ENCODE measurements at places on chromosomes 5 and 9.

GRCh38 chr5:114644576-114644975 lies 282.7 kb downstream of the KCNN2 start:
- DNase-seq: no peak

DNA sequence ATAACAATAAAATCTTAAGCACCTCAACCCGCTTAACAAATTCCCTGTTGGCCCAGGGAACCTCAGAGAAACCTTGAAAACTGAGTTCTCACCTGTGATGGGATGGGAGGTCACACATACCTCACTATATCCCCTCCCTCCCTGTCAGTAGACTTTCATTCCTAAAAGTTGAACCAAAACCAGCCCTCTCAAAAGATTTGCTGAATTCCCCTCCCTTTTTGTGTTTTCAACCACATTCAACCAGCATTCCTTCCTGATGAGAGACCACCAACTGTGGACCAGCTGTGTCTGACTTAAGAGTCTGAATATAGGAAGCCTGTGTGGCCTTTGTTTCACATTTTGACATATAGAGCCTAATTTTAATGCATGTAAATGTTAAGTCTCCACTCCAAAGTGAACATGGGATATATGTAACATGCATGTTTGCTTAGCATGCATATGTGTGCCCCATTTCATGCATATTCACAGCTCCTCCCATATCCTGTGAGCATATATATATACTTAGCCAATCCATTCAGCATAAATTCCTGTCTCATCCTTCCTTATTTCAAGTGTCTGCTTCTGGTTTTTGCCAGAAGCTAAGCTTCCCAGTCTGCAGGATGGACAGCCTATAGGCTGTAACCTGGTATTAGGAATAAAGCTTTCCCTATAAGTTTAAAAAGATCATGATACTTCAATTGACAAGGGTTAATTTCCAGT lies 604.6 kb downstream of the PTPRD start:
- peak; percentile 31 for DNase-seq

- DNase-seq: no peak
These were observed 18.2 kb upstream of the CCNH start for GRCh38 chr5:87430863-87431457.

GRCh38 chr5:97452646-97453045 lies 269.6 kb upstream of the RIOK2 start:
- DNase-seq: peak; percentile 77

Data from brain (organoid and tissue), 16 donors.